ENCODE measurements at places on chromosomes 1 and 21.

- peak; percentile 57 for DNase-seq
Observed at GRCh38 chr1:206511362-206512057, 4.2 kb downstream of the RASSF5 start.

GRCh38 chr1:219798283-219799030 lies 129.9 kb downstream of the SLC30A10 start:
- DNase-seq: no peak

DNA sequence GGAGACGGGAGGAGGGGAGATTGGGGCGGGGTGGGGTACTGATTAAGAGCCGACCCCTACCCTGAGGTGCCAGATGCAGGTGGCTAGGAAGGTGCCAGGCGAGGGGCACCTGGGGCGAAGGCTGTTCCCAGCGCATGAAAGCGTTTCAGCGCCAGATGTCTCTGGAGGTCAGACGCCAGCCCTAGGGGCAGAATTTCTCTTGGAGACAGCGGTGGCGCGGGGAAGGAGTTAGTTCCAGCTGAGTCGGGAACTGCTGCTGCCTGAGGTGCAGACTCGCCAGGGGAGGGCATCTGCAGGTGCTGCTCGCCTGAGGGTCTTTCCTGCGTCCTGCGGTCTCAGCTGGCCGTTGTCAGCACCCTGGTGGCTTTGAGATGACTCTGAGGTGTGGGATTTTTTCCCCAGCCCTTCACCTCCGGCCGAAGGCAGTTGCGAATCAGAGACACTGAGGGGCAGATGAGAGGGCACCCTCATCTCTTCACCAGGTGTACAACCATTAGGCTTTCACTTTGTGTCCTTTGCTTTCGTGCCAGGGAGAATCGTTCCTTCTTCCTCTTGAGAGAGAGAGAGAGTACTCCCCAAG lies 539 bp downstream of the CGN start:
- peak; percentile 66 for DNase-seq

DNA sequence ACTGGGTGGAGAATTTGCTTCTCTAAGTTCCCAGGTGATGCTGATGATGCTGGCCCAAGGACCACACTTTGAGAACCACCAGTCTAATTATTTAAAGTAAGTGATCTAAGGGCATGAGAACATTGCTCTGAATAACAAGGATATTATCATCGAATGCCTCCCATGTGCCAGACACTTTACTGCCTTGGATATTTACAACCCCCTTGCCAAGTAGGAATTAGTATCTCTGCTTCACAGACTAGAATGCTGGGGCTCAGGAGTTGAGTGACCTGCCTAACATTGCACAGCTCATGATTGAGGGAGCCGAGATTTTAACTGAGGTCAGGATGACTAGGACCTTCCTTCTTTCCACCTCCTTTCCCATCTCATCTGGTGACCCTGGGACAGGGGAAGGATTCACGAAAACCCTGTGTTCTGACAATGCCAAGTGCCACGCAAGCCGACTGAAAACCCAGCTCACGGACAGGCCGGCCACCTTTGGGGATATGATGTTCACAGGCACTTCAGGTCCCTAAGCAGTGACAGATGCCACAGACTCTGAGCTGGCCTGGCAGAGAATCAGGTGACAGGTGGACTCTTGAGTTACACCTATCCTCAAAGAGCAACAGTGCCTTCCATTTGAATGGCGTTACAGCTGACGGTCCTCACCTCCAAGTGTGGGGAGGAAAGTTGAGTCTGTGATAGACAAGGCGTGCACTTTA lies 230.7 kb downstream of the TOMM20 start:
- peak; percentile 81 for DNase-seq

DNA sequence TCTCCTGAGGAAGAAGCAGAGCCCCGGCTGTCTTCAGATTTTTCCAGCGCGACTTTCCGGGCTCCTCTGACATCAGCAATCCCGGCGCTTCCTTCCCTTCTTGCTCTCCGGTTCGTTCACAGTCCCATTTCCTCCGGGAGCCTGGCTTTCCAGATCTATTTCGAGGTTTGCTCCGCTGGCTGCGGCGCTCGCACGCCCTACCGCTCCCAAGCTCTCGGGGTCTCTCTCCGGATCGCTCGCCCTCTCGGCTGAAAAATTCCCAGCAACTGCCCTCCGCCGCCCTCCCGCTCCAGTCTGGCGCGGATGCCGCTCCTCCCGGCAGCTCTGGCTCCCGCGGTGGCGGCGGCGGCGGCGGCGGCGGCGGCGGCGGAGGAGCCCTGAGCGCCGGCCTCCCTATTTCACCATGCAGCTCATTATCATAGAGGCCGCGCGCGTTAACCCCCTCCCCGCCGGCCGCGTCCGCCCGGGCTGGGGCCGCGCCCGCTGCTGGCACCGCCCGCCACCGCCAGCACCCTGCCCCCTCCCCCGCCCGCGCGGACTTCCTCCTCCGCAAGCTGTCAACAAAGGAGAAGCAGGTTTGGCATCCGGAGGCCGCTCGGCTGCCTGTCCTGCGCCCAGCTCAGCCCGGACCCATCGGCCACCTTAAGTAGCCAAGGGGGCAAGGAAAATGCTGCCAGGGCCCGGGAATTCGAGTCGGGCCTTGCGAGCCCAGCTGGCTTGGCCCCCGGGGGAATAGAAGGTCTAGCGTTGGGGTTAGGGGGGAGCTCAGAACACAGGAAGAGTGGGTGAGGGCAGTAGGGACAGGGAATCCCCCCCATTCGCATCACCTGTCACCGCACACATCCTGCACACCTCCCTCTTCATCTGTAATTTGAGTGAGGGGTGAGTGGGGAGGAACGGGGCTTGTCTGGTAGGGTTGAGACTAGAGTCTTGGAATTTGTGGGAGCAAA lies at the start of gene PLXNA2:
PLXNA2 (minus strand) TSS at position 418 of the 950 bp plus-strand sequence. CDS start 26,462 bp downstream, outside the sequence.
- DNase-seq: peak; percentile 79

GRCh38 chr1:42529724-42530181 lies 66.7 kb downstream of the CCDC30 start:
- DNase-seq: no peak

- no peak for DNase-seq
Observed at GRCh38 chr1:62228883-62229187, 34.2 kb downstream of the L1TD1 start.

DNA sequence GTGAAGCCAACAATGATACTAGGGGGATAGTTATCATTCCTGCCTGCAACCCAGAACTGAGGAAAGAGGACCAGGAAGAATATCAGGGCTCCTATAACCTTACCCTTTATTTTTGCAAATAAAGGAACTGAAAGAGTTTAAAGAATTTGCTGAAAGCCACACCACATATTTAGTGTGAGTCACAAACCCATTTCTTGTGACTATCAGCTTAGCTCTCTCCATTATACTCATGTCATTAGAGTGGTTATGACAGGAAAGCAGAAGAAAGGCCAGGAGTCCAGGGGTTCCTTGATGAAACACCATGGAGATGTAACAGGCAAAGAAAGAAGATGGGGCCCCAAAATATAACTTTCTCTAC lies 141.1 kb upstream of the SAMSN1 start:
- DNase-seq: no peak

All from NCI-H510A treated with DMSO at 0.1 percent for 48 hours (cell line).